HuH-7 (cell line): ENCODE measurements at places on chromosomes 7 and 10.

DNA sequence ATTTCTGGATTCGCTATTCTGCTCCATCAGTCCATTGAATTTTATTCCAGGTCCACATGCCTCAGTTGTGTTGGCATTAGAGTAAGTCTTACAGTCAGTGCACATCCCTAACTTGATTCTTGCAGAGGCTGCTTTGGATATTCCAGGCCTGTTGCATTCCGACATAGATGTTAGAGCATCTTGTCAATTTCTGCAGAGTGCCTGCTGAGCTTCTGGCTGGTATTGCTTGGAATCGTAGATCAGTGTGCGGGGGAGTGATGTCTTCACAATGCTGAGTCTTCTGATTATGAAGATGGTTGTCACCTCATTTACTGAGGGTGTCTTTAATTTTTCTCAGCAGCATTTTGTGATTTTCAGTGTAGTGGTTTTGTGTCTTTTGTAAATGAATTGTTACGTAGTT, 45.2 kb downstream of the INPP5A start:
- DNase-seq = no peak

GRCh38 chr7:47150497-47151260, 431.2 kb downstream of the TNS3 start:
- DNase-seq = no peak

DNA sequence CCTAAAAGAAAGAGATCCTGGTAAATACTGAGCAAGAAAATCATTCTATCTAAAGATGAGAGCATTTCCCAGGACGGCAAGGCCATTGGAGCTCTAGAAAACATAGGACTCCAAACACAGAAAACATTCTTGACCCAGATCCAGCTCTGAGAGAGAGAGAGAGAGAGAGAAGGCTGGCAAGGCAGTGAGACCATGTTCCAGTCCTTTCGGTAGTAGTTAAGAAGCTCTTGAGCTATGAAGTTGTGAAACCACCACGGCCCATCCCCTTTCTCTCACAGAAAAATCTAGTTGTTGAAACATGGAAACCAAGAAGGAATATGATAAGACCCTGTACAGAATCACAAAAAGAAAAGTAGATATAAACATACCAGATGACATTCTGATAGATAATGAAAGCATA, 212.4 kb upstream of the NPSR1 start:
- no peak for DNase-seq

- DNase-seq = no peak
Observed at GRCh38 chr7:37342688-37343471, 105.8 kb downstream of the ELMO1 start.

DNA sequence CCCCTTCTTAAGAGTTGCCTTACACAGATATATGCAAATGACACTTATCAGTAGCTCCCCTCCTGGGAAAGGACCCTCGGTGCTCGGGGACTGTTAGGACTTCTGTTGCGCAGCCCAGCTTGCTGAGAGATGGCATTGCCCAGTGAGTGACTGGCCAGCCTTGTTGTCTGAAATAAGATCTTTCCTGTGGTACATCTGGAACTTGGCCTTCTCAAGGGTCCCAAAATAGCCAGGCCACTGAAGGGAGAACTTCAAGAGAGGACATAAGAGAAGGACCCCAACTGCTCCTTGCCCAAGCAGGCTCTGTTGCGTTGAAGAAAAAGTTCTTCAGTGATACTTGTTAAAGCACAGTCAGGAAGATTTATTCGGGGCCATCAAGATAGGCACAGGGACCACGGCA, 17.3 kb downstream of the BAG3 start:
- no peak for DNase-seq

DNA sequence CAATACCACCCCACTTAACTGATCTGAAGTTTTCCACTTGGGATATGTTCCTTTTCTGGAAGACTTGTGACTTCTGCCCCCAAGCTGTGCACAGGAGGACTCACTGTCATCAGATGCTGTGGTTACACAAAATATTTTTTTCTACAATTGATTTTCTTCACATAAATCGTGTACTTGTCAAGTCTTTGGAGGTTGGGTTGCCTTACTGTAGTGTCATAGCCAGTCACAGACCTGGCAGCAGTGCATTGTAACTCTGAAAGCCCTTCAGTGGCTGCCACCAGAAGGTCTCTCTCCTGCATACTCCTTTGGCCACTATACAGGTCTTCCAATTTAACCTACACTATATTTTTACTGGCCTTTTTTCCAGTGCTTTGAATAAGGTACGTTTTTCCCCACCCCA, 73.2 kb downstream of the SDK1 start:
- DNase-seq = no peak

DNA sequence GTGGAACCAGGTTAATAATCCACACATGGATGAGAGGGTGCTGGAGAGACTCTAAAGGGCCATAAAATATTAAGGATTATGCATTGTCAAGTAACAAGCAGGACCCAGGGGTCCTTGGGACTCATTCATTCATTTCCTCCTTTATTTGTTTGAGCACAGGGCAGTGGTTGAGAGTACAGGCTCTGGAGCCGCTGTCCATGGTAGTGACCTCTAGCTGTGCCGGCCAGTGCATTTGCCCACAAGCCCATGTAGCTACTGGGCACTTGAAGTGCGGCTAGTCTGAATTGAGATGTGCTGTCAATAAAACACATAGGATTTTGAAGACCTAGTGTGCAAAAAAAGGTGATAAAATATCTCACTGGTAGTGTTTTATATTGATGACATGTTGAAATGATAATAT, 137.6 kb downstream of the C10orf105 start:
- peak; percentile 26 for DNase-seq

GRCh38 chr7:43533801-43534479, 49.0 kb upstream of the STK17A start:
- no peak for DNase-seq

DNA sequence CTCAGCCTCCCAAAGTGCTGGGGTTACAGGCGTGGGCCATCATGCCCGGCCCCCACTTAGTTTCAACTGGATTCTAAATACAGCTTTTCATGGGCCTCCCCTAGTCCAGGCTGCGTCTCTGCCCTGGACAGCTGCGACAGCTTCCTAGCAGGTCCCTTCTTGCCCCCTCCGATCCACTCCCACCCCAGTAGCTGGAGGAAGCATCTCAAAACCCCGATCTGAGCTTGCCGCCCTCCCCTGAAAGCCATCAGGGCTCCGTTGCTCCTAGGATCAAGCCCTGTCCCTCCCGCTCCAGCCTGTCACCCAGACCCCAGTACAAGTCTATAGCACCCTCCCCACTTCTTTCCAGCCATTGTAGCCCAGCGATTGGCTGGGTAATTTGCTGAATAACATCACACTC, 64.5 kb downstream of the VWA2 start:
- no peak for DNase-seq
